NCI-H2081 treated with DMSO at 0.1 percent for 48 hours (cell line): ENCODE measurements at places on chromosomes 4 and X.

DNA sequence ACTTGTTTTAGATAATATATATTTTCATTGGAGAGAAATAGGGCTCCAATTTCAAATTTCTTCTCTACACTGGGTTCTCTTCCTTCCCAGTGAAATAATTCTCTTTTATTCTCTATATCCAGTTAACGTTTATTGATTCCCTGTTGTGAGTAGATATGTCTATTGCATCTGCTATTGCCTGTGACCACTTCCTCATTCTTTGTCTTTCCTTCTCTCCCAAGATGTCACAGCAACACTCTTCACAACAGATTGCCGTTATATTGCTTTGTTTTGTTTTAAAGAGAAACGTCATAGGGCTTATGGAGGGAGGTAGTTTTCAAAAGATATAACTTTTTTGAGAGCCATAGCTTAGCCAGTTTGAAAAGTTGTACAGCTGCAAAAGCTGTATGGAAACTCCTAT is 343.8 kb downstream of the ARHGAP24 start:
- DNase-seq = no peak

- DNase-seq = no peak
Observed at GRCh38 chr4:152259866-152260265, 276.0 kb downstream of the FBXW7 start.

DNA sequence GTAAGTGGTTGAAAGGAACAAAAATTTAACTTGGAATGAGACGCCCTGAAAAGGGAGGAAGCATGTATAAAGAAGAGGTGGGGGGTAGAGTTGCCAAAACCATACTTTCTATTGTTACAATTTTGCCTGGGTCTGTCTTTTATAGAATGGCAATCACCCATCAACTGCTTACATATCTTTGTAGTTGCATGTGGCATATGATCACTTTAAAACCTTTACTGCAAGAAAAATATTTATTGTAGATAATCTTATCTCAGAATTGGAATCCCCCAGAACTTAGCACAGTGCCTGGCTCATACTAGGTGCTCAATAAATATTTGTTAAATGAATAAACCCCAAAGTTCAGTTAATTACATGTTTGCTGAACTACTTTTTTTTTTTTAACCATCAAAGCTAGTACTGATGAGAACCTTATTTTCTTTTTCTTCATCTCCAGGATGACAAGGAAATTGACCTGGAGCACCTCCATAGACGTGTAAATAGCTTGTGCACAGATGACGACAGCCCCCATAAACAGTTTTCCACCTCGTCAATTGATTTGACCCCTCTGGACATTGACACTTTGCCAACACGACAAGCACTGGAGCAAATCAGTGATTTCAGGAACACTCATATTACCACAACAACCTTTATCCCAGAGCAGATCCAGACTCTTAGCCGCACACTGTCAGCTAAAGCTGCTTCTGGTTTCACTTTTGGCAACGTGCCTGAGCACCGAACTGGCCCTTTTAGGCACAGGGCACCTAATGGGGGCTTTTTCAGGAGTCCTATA is 56.7 kb upstream of the ATOH1 start:
- DNase-seq = no peak

GRCh38 chrX:11766487-11766886 is 8.4 kb downstream of the MSL3 start:
- DNase-seq = no peak

DNA sequence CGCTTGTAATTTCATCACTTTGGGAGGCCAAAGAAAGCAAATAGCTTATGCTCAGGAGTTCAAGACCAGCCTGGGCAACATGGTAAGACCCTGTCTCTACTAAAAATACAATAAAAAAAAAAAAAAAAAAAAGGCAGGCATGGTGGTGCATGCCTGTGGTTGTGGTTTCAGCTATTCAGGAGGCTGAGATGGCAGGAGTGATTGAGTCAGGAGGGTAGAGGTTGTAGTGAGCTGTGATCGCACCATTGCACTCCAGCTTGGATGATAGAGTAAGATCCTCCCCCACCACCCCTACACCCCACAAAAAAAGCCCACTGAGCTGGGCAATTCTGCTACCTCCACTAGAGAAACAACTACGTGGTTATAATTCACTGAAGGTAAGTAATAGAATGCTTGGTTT is 118.8 kb upstream of the PCDH18 start:
- DNase-seq = no peak

GRCh38 chrX:19839770-19840254 is 47.6 kb downstream of the SH3KBP1 start:
- DNase-seq = no peak

GRCh38 chrX:100625985-100626491 is 10.6 kb downstream of the TSPAN6 start:
- DNase-seq = no peak

DNA sequence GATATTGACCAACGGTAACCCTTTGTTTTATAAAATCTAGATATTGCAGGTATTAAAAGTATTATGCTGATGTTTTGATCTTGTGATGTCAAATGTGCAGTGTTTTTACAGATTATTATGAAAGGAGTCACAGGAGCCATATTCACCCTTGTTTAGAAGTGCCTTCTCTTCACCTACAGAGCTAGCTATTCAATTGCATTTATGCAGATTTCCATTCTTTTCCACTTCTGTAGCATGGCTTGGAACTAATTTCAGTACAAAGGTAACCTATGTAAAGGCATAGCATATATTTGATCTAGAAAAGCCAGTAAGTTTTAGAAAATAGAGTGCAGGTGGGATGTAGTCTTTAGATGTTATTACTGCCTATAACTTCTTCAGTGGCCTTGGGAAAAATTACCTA is 176.2 kb downstream of the GABRB1 start:
- DNase-seq = no peak

DNA sequence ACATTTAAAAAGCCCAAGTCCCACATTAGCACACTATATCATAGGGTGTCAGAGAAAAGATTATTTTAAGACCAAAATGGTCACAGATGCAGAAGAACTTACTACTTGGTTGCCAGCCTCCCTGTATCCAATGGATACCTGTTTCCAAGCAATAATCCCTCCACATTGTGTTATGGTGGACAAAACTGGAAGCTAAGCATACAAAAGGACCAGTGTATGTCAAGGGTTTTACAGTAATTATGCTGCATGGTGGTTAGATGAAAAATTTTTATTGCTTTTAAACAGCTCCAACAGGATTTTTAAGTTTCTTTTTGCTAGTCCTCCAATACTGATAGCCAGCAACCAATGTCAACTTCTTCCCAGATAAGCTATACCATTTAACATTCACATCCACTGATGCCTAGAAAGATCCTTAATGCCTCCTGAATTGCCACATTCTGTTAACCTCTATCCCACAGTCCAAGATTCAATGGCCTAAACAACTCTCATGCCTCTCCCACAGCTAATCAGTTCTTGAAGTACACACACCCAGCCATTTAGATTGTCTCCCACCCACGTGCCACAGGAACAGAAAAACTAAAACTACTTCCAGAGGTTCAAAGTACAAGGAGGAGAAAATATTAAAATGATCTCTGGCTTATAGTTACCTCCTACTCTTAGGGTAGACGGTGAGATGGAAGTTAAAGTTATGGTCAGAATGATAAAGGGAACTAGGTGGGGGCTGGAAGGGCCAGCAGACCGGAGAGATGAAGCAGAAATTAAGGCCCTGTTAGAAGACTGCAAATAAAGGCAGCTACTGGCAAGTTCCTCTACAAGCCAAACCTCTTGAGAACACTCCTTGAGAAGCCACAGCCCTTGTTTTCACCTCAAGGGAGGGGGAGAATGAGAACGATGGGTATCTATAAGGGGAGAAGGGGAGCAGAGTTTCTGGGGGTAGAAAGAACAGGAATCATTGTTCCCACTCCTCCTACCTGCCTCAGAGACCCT is 5.5 kb downstream of the MED14 start:
- DNase-seq = no peak

GRCh38 chr4:16692524-16692923 is 205.9 kb downstream of the LDB2 start:
- DNase-seq = no peak
